Activated CD8-positive, alpha-beta memory T cell treated with anti-CD3 and anti-CD28 coated beads for 1 hour (primary cell): ENCODE measurements at places on chromosomes 11 and 22.

GRCh38 chr22:27723708-27724107, 77.8 kb downstream of the MN1 start:
- DNase-seq: no peak

- no peak for DNase-seq
Observed at GRCh38 chr11:68145120-68145866, 24.1 kb upstream of the CHKA start.

DNA sequence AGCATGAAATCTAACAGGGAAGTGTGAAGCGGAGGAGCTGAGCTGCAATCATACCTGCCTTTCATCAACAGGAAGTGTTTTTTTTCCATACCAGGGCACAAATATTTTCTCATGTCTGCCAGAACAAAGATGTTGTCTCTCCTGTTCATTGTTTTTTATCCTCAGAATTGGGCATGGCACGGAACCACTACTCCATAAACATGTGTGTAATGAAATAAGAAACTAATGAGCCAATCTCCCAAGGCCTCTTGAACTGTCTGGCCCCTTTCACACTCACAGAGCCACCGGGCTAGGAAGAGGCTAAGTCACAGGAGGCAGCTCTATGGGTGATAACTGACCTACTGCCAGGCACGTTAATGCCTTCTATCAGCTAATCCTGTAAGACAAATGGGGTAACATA, 124.4 kb downstream of the ETS1 start:
- no peak for DNase-seq

DNA sequence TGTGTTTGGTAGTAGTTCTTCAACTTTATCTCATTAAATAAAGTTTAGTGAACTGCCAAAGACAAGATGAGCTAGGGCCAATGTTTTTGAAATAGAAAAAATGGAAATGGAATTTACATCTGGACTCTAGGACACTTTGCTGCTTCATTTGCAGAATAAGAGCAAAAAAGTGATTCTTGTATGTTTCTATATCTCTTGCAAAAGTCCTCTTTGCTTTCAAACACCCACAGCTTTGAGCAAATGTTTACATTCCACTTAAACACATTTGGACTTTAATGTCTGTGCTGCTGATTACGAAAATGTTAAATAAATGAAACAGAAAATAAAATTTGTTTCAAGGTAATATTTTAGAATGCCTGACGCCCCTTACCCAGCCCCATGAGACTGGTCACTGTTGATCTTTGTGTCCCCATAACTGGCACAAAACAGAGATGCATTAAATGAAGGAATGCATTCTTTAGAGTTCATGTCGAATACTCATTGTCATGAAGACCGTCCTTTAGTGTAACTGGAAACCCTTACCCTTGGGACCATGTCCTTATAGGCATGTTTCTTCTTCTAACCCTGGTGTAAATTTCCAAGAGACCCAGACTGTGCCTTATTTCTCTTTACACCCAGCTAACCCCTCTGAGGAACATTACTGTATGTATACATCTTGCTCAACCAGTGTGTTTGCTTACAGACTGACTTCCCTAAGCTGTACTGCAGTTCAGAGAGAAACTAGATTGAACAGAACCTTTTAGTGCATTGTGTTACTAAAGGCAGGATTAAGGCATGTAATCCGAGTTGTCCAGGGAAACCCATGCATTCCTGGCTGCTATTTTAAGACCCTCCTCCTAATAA, 199.7 kb downstream of the NAV2 start:
- no peak for DNase-seq

DNA sequence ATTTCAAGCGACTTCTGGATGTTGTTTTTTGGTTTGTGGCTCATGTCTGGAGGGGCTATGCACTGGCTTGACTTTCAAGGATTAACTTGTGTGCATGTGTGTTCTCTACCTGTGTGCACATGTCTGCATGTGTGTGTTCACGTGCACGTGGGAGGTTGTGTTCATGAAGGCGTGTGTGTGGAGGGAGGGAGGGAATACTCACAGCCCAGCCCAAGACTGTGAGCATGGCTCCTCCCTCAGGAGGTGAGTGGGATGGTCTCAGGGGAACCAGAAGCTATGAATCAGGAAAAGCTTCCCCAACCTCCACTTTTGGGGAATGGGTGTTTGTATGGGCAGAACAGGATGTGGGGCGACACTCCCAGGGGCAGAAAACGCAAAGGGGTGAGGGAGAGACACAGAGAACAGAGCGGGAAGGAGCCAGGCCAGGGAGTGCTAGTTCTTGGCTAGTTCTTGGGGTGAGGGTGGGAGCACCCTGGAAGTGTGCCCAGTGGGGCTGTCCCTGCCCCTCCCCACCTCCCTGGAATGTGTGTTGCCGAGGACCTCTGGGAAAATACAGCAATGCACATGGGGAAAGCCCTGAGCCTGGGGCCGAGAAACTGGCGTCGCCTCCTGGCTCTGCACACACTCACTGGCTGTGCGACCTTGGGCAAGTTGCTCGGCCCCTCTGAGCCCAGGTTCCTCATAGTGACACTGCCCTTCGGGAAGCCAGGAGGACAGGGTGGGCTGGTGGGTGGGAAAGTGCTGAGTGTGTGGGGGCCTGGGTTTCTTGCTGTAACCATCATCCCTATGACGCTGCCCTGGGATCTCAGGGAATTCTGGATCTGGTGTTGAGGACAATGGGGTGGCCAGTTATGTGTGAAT, 16.9 kb upstream of the ALX4 start:
- DNase-seq: no peak

DNA sequence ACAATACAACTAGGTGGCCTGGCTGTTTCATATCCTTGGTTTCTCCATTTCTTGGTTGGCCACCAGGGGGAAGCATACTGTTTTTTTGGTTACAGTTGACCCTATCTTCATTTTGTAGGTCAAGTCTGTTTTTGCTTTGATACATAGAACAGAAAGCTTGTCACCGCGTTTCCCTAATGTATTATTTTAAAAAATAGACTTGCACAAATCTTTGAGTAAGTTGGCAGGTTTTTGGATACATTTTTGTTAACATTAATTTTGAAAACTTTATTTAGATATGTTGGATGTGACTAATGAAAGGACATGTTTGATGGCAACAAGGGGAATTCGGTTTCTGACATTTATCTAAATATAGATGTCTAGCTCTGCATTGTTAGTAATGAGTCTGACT, 3.0 kb downstream of the NCR3LG1 start:
- DNase-seq: peak; percentile 25

DNA sequence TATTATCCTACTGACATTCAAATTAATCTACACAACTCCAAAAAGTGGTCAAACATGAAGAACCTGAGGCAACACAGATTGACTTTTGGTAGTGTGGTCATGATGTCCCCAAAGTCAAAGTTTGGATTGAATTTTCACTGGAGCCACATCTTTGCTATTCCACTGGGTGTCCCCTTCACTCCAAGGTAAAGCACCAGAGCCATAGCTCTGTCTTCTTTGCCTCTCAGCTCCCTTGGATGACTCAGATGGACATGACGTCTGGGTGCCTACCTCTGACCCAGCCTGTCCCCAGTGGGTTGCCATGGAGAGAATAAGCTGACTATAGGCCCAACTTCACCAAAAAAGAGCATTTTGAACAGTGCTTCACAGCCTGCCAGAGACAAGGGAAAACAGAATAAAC, 57.4 kb upstream of the ARHGAP42 start:
- DNase-seq: no peak

GRCh38 chr11:33451364-33451763, 194.2 kb downstream of the HIPK3 start:
- DNase-seq: no peak

GRCh38 chr11:86446163-86446923, 71.7 kb downstream of the CCDC81 start:
- no peak for DNase-seq

GRCh38 chr22:26887916-26888315, 230.5 kb downstream of the MIAT start:
- no peak for DNase-seq

DNA sequence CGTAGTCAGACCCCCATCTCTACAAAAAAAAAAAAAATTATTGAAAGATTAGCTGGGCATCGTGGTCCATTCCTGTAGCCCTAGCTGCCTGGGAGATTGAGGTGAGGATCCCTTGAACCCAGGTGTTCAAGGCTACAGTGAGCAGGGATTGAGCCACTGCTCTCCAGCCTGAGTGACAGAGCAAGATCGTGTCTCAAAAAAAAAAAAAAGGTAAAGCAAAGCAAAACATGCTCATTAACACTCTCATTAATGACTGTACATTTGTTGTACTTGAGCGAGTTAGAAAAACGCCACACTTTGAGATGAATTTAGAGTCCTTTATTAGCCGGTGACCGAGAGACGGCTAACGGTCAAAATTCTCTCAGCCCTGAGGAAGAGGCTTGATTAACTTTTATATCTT, 6.2 kb upstream of the SERHL2 start:
- DNase-seq: no peak

GRCh38 chr11:81946831-81947230, 786.8 kb downstream of the FAM181B start:
- DNase-seq: no peak

DNA sequence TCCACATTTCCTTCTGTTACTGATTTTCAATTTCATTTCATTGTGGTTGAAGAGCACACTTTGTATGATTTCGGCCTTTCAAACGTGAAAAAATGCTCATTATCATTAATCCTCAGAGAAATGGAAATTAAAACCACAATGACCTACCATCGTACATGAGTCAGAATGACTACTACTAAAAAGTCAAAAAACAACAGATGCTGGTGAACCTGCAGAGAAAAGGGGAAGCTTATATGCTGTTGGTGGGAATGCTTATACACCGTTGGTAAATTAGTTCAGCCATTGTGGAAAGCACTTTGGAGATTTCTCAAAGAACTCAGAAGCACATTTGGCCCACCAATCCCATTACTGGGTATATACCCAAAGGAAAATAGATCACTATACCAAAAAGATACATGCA, 57.6 kb downstream of the DLG2 start:
- DNase-seq: no peak

- no peak for DNase-seq
Observed at GRCh38 chr11:2265396-2265795, 5.0 kb downstream of the ASCL2 start.

DNA sequence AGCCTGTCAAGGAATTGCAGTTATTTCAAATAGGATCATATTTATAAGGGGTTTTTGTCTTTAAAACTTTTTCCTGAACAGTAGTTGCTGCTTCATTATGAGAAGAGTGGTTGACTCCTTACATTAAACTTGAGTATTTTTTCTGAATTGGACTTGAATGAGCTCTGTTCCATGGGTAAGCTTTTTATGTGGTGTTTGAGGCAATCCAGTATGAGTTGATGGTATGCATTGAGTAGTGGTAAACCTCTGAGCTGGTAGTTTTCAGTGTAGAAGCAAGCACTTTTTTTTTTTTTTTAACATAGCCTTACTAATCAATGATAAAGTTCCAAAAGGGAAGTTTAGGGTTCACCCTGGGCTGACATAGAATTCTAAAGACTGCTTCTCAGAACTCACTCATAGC, 3.4 kb downstream of the KMT2A start:
- DNase-seq: no peak

- DNase-seq: no peak
Observed at GRCh38 chr11:76026281-76026680, 180.0 kb downstream of the WNT11 start.

DNA sequence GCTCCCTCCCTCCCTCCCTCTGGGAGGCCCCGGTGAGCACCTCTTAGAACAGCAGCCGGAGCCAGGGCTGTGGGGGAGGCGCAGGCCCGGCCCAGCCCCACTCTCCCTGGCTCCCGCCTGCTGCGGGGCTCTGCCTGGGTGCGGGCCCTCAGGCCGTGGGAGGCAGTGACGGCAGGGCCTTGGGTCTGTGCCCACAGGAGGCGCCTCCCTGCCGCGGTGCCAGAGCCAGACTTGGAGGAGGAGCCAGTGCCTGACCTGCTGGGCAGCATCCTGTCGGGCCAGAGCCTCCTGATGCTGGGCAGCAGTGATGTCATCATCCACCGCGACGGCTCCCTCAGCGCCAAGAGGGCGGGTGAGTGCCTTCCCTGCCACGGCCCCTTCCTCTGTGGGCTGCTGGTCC, 9.5 kb downstream of the IRF7 start:
- DNase-seq: no peak

GRCh38 chr11:108994887-108995286, 330.0 kb downstream of the DDX10 start:
- no peak for DNase-seq

DNA sequence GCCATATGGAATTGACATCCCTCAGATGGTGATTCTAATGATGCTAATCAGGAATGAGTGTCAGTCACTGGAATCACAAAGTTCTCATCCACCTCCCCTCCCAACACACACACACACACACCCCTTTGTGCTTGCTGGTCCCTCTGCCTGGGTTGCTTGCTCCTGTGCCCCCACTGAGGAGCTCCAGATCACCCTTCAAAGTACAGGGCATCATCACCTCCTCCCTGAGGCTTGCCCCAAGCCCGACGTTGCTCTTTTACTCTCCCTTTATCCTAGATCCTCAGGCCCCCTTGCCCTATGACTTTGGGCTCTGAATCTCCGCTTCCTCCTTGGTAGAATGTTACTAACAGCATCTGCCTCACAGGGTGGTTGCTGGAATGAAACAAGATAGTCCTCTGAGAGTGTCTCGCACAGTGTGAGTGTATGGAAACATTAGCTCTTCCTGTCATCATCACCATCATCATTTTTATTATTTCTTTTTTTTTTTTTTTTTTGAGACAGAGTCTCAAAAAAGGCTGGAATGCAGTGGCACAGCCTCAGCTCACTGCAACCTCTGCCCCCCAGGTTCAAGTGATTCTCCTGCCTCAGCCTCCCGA, 3.4 kb downstream of the TOM1 start:
- DNase-seq: no peak

DNA sequence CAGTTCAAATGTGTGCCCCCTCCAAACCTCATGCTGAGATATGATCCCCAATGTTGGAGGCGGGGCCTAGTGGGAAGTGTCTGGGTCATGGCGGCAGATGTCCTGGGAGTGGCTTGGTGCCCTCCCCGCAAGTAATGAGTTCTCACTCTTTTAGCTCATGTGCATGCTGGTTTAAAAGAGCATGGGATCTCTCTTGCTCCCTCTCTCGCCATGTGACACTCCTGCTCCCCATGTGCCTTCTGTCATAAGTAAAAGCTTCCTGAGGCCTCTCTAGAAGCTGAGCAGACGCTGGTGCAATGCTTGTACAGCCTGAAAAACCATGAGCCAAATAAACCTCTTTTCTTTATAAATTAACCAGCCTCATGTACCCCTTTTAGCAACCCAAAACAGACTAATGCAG, 98.8 kb downstream of the SGSM3 start:
- DNase-seq: no peak

- no peak for DNase-seq
Observed at GRCh38 chr11:93672280-93672679, 10.8 kb downstream of the CEP295 start.

DNA sequence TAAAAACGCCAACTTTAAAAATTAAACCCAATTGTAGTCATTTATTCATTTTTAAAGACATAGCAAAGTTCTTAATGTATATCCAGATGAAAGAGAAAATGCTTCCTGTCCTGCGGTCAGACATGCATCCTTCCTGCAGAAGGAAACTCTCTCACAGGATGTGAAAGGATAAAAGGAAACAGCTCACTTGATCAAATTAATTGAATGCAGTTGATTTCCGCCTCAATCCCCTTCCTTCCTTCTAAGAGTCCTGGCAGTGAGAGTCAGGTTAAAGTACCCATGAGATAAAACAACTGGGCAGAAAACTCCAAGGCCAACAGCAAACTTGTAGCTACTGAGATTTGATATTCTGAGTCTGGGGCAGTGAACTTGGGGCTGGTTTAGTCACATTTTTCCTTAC, 38.5 kb downstream of the CWC15 start:
- DNase-seq: no peak

GRCh38 chr11:66609721-66610617, 6.5 kb upstream of the RBM14 start:
- no peak for DNase-seq
